NCI-H2029 (cell line): ENCODE measurements at places on chromosomes 4 and X.

- DNase-seq = no peak
Observed at GRCh38 chrX:150587585-150588503, 19.4 kb downstream of the MTM1 start.

DNA sequence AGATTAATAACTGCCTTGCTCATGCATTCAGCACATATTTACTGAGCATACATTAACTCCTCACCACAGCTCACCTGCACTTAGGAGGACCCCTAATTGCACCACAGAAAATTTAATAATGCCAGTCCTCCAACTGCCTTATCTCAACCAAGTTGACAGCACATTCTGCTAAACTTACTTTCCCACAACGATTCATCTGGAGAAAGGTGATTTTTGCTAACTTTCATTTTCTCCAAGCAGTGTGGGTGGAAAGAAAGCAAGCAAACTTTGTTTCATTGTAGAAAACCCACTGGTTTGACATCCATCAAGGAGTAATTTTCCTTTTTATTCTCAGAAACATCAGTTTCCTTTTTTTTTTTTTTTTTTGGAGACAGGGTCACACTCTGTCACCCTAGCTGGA lies 49.1 kb downstream of the RASGEF1B start:
- DNase-seq = no peak

- DNase-seq = no peak
Observed at GRCh38 chrX:40843643-40844042, 108.3 kb upstream of the MED14 start.

- no peak for DNase-seq
Observed at GRCh38 chr4:168843635-168844034, 166.4 kb downstream of the CBR4 start.

DNA sequence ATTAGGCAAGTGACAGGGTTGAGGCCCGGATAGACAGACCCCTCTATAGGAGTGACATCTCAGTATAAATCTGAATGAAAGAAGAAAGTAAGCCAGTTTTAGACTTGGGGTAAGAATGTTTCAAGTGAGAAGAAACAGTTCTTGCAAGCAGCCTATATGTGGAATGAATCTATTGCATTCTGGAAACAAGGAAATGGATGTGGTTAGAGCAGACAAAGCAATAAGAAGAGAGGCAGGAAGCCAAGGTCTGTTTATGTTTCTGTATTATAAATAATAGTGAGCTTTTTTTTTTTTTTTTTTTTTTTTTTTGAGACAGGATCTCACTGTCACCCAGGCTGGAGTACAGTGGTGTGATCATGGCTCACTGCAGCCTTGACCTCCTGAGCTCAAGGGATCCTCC lies 255.8 kb downstream of the UNC5C start:
- no peak for DNase-seq

DNA sequence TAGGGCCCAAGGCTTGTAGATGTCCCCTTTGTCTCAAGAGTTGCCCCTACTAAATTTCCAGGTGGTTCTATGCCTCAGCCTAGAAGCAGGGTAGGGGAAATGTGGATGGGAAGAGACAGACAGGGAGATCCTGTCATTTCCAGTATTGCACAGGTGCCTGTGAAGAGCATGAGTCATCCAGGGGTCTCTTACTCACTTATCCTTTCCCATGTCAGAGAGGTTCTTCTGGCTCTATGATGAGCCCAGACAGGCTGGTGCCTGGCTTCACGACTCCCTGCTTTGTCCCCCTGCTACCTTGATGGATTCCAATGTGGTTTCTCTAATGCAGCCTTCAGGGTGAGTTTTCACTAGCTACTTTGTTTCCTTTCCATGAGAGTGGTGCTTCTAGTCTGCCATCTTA lies 35.2 kb upstream of the DDX60 start:
- no peak for DNase-seq

GRCh38 chr4:55242506-55242905 lies 103.5 kb upstream of the SRD5A3 start:
- no peak for DNase-seq
